ENCODE measurements at places on chromosomes 12 and 14.
A peak's percentile ranks its signal among the peaks of the same experiment; 100 is the strongest.

DNA sequence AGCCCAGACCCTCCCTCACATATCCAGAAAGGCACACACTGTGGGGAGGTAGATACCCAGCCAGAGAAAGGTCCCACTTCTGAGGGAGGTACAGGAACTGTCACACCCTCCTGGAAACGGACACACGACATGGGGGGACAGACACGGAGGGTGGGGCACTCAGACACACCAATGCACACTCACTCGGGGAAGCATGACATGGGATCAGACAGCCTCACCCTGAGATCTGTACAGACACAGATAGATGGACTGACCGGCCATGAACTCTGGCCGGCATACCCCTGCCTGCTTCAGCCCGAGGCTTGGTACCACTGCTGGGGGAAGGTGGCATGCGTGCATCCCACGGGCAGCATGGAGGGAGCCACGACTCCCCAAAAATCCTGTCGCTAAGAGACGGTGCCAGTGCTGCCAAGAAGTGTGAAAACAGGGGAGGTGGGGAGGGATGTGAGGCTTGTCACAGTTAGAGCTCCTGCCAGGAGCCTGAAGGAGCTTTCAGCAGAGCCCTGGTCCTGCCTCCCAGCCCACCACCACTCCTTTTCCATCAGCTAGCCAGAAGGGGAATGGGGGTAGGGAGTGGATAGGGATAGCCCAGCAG lies 571 bp downstream of the CPNE6 start:
- no peak for DNase-seq

GRCh38 chr14:68464711-68465110 lies 328.2 kb downstream of the ZFP36L1 start:
- no peak for DNase-seq

GRCh38 chr12:28869197-28869596 lies 279.9 kb upstream of the FAR2 start:
- no peak for DNase-seq

DNA sequence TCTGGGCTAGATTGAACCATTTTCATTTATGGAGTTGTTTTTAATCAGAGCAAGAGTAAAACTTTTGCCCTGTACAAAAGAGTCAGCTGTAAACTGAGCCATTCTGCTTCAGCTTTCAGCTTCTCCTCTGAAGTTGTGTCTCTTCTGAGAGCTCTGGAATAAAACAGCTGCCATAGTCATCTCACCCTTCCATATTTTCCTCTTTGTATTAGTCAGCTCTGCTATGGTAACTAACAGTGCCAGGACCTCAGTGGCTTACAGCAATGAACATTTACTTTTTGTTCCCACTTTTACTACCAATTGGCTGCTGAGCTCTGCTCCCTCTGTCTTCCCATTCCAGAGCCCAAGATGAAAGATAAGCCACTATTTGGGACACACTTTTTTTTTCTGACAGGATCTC lies 178.5 kb downstream of the DAD1 start:
- DNase-seq = no peak

GRCh38 chr12:53924521-53925405 lies 13.9 kb upstream of the HOXC13 start:
- no peak for DNase-seq

DNA sequence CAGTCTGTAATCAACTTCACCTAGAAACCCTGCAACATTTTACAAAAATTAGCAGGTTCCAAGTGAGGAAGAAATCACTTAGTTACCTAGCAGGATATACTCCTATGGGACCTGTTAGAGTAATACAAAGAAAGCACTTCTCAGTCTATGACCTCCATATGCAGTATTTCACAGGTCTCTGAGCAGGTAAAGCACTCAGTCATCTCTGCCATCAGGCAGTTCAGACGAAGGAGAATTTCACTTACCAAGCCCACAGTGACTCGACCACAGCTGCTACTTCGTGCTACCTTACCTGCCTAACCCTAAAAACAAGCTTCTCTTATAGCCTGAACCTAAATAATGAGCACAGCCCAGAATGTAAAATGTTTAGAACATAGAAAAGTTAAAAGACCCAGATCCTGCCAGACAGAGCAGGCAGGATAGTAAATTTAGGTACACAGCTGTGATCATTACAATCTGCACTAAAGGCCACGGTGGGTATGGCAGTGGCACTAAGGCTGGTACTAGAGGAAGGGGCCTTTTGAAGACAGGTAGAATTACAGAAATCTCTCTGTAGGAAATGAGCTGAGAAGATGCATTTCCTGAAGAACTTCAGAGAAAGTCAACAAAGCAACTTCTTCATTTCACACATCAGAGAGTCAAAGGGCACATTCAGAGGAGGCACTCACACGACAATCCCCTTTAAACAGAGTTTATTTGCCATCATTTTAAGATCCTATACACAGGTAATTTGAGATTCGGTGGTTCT lies 35.7 kb downstream of the DCAF5 start:
- no peak for DNase-seq

GRCh38 chr12:130421896-130422295 lies 84.2 kb downstream of the PIWIL1 start:
- DNase-seq = no peak

- DNase-seq = no peak
These were observed 203 bp downstream of the NFATC4 start for GRCh38 chr14:24368212-24368561.

- peak; percentile 76 for DNase-seq
These were observed 52.2 kb downstream of the GOLGA5 start for GRCh38 chr14:92846162-92846897.

- DNase-seq = no peak
These were observed 47.0 kb downstream of the IFT81 start for GRCh38 chr12:110171186-110171538.

DNA sequence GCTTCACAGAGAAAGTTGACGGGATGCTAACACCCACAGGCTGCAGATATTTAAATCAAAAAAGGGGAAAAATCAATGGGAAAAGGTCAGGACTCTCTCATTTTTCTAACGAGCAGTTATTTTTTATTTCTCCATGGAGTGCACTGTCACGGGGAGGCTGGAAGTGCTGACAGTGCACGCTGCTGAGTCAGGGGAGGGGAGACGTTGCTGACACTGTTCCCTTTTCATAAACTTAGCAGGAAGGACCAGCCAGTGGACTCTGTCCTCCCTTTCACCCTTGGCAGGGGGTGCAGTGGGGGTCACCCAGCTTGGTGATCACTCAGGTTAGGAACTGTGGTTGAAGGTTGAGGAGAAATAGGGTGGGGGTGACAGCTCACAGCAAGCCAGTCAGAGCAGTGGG lies 65.6 kb upstream of the FUT8 start:
- DNase-seq = peak; percentile 9

GRCh38 chr14:102927346-102927877 lies 4.9 kb downstream of the AMN start:
- DNase-seq = no peak

GRCh38 chr12:1680804-1681492 lies 9.9 kb upstream of the ADIPOR2 start:
- peak; percentile 36 for DNase-seq

DNA sequence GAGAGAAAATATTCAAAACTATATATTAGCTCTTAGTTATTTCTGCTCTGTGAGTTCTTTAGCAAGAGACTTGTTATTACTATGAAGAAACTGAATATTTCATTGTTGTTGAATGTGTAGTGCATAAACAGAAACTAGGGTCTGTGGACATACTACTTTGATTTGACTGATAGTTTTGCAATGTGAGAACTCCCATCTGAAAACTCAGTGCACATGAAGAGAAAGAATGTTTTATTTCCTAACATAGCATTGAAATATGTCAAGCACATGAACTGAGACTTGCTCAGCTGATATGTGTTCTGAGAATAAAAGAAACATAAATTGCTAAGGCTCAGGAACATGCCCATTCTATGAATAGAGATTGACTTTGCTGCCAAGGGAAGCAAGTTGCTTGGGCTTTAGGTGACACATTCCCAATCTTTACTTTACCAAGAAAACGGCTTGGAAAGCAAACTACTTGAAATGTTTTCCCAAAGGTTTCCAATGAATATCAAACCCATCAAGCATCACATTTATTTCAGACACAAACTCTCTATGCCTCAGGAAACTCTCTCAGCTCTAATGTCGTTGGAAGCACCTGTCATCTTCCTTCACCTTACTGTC lies 290.4 kb downstream of the SLC16A7 start:
- DNase-seq = no peak

DNA sequence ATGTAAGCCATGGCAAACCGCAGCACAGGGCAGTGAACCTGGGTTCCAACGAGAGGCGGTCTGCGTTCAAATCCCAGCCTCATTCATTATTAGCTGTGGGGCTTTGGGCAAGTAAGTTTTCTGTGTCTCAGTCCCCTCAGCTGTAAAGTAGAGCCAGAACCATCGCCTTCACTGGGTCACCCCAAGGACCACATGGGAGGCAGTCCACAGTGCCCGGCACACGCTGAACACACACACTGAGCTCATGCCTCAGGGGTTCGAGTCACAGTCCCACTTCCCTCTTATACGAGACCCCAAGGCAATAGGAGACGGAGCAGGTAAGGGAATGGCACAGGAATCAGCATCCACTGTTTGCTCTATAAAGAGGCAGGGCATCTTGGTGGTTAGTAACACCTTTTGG lies 19.1 kb downstream of the LRTM2 start:
- DNase-seq = no peak

GRCh38 chr12:4939418-4940023 lies 29.8 kb downstream of the KCNA1 start:
- DNase-seq = no peak

- DNase-seq = no peak
These were observed 440.4 kb upstream of the PRICKLE1 start for GRCh38 chr12:43029971-43030370.

DNA sequence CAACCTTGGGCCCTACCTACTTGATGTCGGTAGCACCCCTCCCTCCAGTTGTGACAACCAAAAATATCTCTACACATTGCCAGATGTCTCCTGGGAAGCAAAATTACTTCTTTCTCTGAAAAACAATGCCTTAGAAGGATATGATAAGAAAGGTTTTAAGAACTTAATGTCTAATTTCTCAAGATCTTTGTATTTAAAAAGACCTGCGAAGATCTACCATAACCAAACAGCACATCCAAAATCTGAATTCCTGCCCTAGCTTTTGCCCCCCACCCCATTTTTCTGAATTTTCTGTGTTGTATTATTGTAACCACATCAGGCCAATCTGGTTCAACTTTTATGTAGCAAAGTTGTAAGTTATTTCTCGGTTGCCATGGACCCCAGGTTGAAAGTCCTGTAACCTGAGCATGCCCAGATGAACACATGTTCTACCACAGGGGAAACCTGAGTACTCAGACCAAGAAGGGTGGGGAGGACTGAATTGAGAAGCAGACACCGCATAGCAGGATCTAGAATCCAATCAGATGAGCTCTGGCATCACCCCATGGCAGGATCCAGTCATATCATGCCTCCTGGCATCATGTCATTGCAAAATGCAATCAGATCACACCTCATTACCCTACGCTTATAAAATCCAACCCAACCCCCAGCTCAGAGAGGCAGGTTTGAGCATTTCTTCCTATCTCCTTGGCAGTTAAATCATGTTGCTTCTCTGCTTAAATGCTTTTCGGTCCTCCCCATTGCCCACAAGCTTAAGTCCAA lies 8.7 kb downstream of the TMEM253 start:
- DNase-seq = no peak

DNA sequence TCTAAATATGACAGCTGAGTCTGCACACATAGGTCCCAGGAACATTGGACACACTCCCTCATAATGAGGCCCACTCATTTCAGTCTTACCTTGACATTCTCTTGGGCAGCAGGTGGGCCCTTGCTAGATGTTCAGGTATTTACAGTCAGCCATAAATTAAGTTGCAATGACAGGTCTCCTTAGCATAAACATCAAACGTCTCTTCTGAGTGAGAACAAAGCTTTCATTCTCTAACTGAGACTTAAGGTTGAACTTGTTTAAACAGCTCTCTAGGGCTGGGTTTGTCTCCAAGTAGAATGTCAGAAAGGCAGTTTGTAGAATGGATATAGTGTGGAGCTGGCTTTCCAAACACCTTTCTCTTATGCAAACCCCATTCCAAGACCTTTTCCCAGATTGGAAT lies 10.3 kb downstream of the ACVR1B start:
- DNase-seq = no peak

DNA sequence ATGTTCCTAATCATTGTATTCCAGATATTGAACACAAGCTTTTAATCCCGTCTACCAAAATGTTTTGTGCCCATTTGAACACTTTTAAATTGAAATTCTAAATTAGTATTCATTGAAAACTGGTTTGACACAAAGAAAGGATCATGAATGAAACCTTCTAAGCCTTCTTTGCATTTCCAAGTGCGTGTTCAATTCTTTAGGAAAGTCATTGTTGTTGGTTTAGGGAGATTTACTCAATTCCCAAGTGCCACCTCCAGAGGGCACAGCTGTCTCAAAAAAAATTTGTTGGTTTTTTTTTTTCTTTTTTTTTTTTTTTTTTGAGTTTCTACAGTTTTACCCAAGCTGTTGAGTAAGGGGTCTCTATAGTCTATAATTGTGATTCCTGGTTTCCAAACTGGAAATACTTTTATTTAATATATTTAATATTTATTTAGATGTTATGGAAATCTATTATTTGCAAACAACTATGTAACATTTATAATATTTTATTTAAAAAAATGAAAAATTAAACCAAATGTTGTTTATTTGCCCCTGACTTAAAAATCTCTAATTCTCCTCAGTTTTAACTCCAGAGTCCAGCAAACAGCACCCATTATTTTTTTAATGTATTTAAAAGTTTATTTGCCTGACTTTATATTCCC lies 79.9 kb downstream of the NEDD1 start:
- DNase-seq = peak; percentile 74

DNA sequence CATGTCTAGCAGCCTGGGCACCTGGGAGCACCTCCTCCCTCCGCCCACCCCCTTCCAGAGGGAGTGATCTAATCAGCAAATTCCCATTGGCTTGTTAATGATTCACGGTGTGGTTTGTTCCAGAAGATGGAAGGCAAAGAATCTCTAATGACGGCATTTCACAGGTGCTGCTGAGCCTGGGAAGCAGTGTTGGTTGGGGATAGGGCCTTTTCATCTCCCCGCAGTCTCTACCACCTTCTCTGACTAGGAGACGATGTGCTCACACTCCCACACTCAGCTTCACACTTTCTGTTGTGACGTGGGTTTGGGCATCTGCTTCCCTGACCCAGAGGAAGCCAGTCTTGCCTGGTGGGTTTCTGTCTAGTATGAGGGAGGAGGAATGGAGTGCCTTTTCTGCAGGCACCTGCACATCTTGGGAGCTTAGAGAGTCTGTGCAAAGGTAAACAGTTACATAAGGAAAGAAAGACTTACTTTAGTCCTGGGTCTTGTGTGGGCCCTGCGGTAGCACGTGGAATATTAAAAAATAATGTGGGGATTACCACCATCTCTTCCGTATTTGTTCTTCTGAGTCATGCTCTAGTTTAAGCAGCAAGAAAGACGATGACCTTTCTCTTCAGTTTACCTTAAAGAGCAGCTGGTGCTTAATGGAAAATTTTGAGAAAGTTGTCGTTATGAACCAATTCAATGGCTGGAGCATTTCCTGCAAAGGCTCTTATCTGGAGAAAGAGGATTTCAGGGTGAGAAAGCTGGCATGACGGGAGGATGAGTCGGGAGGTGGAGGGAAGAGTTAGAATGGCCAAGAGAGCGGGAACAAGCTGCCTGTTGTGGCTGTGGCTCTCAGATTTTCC lies 70.6 kb upstream of the ARHGAP5 start:
- DNase-seq = no peak

Measured in OCI-M1 (cell line).